ENCODE measurements at places on chromosomes 2 and 18. TPM values are rescaled to one million over a fixed set of nuclear protein-coding genes. Genes with fewer than 3 reads are reported as not detected.

- no peak for DNase-seq
Observed at GRCh38 chr2:239956818-239957261, 68.3 kb downstream of the NDUFA10 start.

DNA sequence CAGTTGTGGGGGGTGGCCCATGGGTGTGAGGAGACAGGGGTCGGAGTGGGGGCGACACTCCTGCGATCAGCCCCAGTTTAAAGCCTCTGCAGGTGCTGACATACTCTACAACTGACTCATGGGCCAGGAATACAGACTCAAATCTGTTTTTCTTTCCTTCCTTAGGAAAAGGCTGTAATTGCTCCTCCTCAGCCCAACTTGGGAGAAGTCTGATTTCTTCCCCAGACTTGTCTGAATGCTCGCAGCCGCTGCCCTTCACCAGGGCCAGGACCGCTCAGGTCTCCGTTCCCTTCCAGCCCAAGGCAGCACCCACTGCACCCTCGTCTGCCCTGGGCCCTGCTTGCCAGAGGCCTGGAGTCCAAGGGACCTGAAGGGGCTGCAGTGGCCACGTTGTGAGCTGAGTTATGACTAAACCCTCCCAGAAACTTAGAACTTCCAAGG lies 41.3 kb downstream of the RHOB start:
- no peak for DNase-seq

- no peak for DNase-seq
Observed at GRCh38 chr2:163697846-163698637, 37.8 kb downstream of the FIGN start.

DNA sequence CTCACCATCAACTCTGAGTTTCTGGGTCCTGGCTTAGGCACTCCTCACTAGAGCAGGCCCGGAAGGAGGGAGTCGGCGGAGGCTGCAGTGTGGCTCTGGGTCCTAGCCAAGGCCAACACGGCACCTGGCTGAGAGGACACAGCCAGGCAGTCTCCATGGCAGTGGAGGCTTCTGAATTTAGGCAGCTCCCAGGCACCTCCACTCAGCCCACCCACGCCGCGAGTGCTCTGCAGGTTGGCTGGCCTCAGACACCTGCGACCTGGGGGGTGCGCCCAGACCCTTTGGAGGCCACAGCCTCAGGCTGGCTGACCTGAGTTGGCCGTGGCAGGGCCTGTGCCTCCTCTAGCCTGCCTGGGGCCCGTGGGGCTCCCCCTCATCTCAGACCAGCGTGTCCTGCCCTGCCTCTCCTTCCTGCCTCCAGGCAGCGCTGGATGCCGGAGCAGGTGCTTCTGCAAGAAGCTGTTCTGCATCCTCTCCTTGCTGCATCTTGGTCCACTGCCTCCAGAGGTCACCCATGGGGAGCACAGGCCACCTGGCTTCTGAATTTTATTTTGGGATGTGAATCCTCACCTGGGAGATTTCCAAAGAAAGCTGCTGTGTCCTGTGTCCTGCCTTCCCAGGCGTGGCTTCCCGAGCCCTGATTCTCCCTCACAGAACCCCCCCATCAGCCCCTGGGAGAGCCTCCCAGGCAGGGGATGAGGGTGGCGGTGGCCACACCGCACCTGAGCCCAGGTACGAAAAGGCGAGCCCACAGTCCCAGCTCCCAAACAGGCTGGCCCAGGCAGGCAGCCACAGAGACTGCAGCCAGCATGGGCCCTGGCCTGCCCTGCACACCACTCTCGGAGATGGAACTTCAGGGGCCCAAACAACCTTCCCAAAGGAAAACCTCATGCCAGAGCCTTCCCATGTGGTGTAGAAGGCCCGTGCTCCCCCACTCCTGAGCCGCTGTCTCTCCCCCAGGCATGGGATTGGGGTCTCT lies 23.4 kb downstream of the AQP12A start:
- no peak for DNase-seq

GRCh38 chr18:49249521-49249920 lies 210.9 kb downstream of the DYM start:
- DNase-seq, result no peak

GRCh38 chr2:20525041-20526035 lies 78.5 kb downstream of the RHOB start:
- no peak for DNase-seq

DNA sequence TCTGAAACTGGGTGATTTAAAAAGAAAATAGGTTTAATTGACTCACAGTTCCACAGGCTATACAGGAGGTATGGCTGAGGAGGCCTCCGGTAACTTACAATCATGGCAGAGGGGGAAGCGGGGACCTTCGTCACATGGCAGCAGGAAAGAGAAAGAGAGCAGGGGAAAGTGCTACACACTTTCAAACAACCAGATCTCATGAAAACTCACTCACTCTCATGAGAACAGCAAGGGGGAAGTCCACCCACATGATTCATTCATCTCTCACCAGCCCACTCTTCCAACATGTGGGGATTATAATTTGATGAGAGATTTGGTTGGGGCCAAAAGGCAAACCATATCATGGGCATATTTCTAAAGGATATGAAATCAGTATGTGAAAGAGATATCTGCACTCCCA lies 12.0 kb upstream of the ARHGAP15 start:
- DNase-seq, result no peak

PRSS56 gene
- total RNA-seq, result not detected

MYCN gene
- total RNA-seq, result not detected

IL1RL2 gene
- total RNA-seq, result not detected

RNF125 gene
- total RNA-seq, result 96.7 TPM

SLC9A2 gene
- not detected for total RNA-seq
